ENCODE measurements at places on chromosomes 11 and 22.

GRCh38 chr11:66264914-66265313, 3.5 kb upstream of the RAB1B start:
- no peak for DNase-seq

DNA sequence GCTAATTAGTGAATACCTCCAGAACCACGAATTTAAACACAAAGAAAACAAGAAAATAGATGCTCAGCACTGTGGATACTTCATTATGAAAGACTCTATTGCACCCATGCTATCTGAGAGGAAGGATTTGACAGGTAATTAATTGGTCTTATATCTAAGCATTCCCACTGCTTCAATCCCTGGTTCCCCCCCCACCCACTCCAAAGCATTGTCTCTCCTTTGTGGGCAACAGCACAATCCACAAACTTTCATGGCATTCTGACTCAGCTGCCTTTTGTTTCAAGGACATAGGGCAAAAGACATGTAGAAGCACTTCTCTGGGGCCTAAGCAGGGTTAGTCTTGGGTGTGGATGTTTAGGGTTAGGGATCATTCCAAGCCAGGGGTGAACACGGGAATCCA, 551.4 kb downstream of the BUD13 start:
- no peak for DNase-seq

DNA sequence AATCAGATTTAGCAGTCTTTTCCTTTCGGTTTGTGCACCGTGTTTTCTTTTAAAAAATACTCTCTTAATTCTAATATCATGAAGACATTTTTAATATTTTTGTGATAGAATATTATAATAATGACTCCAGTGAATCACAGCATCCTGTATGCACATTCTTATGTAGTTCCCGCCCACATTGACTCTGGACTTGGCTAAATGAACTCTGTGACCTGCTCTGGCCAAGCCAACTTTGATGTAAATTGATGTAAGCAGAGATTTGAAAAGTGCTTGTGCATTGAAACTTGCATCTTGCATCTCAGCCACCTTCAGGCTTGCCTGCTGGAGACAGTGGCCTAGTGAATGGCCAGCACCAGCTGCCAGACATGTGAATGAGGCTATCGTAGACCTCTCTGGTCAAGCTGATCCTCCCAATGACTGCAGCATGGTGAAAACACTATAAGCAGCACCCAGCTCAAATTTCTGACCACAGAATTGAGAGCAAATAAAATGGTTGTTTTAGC, 29.2 kb upstream of the PGM2L1 start:
- no peak for DNase-seq

DNA sequence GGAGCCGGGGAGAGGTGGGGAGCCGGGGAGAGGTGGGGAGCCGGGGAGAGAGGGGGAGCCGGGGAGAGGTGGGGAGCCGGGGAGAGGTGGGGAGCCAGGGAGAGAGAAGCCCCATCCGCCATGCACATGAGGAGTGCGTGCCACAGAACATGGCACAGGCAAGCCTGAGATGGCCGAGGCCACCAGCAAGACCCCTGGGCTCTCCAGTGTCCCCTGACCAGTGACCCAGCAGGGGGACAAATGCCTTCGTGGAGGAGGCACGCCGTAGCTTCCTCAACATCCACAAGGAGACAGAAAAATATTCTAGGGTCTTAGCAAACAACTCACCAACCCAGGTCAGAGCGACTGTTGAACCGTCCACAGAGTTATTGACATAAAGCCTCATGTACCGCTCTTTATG, 618.8 kb downstream of the TBC1D22A start:
- no peak for DNase-seq

DNA sequence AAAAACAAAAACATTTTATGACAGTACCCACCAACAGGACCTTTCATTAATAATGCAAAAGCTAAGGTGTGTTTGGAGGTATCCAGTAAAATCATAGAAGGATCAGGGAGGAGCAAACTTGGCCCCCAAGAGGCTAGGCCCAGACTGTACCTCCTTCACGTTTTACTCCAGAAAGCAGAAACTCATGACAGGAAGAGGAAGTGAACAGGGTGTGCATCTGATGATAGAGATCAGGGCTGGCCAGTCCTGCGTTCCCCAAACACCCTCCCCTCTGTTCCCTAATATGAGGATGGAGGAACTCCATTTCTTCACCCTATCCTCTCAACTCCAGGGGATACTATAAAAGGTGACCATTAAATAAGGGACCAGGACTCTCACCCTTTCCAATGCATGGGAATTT, 10.2 kb upstream of the MS4A12 start:
- DNase-seq, result no peak

- DNase-seq, result no peak
Observed at GRCh38 chr22:22752556-22753477, 108.4 kb downstream of the GGTLC2 start.

- DNase-seq, result no peak
Observed at GRCh38 chr11:59783632-59784090, 26.9 kb downstream of the MRPL16 start.

DNA sequence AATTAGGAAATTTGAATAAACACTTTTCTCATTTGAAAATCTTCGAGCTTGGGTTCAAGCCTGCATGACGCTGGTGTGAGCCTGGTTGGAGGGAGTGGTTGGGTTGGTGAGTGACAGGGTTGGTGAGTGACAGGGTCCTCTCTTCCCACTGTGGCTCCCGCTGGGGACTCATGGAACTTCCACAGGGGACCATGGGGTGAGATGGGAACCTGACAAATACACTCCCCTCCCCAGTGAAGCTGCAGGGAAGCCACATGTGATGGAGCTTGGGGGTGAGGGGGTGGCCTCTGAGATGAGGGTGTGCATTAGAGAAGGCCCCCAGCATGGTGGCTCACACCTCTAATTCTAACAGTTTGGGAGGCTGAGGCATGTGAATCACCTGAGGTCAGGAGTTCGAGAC, 66.8 kb downstream of the RTL6 start:
- DNase-seq, result no peak

DNA sequence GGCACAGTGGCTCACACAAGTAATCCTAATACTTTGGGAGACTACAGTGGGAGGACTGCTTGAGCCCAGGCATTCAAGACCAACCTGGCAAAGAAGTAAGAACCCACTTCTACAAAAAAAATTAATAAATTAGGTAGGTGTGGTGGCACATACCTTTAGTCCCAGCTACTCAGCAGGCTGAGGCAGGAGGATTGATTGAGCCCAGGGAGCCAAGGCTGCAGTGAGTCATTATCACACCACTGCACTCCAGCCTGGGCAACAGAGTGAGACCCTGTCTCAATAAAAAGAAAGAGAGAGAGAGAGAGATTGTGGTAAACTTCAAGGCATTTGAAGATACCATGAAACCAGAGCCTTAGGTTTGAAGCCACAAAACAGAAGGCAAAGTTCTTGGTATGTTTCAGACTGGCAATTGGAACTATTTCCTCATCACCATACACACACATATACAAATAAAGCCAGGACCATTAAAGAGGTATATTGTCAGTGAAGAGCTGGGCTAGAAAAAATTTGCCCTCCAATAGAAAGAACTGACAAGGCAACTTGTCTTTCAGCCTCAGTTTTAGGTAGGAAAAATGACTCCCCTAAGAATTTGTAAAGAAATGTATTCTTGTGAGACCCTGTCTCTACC, 24.6 kb upstream of the B3GNT6 start:
- DNase-seq, result no peak

DNA sequence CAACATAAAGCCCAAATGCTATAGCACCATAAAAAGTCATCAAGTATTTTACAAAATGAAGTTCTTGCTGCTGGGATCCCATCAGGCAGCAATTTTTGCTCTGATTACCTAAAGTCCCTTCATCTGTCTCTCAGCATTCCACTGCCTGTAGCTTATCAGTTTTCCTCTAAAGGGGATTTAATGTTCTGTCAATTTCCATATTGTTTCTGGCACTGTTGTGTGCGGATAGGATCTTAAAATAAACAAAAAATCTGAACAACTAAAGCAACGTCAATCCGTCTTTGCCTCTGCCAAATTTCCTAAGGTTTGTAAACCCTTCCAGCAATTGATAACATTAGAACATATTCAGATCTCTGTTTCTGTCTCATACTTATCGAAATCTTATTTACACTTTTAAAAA, 1126.3 kb upstream of the RAG2 start:
- no peak for DNase-seq

DNA sequence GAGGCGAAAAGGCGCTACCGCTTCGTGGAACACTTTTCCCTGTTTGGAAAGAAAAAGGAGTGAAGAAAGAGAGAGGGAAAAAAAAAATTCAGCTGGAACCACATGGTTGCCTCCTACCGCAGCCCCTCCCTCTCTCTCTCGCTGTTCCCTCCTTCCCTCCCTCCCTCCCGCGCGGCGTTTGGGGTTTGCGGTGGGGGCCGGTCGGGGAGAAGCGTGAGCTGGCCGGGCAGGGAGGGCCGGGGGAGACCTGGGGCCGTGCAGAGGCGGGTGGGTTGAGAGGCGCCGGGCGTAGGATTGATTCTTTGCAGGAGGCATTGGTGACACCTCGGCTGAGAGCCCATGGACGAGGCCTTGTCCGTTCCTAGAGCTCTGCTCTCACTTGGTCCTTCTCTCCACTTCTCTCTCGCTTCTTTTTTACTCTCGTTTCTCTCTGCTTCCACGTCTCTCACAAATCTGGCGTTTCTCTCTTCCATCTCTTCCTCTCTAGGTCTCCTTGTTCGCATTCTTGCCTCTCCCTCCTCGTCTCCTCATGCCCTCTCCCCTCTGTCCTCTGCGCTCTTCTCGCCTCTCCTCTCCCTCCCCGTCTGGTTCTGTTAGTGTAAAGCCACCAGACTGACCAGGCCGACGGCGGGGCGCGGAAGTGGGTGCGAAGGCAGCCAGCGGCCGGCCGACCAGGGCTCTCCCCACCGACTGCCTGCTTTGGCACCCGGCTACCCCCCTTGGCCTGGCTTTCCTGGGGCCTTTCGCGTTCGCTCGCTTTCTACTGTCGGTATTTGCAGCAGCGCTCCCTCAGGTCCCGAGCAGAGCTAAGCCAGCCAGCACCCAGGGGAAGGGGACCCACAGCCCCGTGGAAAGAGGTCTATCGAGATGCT, at the start of gene CLMP:
Gene CLMP (minus strand): TSS at position 61 of the 872 bp plus-strand sequence. CDS start 308 bp downstream, outside the sequence.
- DNase-seq, result peak; percentile 22

DNA sequence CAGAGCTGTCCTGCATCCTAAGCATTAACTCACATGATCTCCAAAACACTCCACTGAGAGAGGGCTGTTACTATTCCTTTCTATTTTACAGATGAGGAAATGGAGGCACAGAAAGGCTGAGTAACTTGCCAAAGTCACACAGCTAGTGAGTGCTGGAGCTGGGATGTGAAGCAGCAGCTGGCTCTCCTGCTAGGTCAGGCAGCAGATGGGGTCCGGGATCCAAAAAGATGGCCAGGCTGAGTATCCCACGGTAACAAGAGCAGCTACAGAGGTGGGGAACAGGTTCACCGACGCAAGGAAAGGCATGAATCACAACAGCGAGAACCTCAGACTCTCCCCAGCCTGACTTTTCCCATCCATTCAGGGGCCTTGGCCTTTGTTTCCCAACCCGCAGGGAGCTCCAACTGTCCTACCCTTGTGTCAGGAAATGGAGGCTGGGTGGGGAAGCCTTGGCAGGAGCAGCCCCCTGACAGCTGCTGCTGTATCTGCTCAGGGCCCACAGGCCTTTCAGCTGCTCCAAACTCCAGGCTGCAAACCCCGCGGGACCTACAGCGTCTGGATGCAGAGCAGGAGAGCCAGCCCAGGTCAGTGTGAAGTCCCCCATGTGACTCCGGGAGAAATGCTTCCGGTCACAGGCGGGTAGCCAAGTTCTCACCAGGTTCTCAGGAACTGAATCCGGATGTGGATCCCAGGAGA, 29.5 kb downstream of the DKK3 start:
- DNase-seq, result no peak

DNA sequence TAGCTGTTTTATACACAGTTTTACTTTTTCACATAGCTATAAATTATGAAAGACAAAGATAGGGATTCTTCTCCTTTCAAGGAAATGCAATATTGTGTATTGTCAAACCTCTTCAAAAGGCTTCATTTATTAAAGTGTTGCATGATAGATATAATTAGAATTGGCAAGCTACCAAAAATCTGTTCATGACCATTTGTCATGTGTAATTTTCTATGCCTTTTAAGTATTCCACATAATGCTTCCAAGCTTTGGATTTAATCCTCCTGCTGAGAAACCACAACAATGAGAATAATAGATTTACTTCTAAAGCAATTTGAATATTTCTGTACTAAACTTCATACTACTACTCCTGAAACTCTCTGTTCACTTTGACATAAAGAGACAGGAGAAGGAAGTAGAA, 403.2 kb upstream of the CCDC179 start:
- DNase-seq, result no peak

- no peak for DNase-seq
Observed at GRCh38 chr11:29231991-29232390, 784.8 kb downstream of the KCNA4 start.

DNA sequence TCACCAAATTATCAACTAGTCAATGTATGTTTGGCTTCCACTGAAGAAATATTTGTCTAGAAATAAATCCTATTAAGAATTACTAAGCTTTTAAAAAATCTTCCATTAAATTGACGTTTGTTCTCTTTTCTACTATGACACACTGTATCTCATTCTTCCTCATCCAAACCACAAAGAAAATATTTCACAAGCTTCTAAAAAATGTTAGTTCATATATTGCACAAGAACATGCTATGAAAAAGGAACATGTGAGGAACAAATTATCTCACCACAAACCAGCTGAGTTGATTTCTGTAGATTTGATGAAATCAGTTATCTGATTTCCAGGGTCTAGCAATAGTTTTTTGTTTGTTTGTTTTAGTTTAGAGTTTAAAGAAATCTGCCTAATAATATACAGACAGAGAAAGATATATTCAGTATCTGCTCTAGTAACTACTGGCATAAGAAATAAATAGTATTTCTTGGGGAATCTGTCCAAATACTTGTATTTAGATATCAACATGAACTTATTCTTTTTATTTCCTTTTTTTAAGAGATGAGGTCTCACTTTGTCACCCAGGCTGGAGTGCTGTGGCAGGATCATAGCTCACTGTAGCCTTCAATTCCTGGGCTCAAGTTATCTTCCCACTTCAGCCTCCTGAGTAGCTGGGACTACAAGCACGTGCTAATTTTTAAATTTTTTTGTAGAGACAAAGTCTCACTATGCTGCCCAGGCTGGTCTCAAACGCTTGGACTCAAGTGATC, 161.7 kb downstream of the ATG16L2 start:
- DNase-seq, result no peak

DNA sequence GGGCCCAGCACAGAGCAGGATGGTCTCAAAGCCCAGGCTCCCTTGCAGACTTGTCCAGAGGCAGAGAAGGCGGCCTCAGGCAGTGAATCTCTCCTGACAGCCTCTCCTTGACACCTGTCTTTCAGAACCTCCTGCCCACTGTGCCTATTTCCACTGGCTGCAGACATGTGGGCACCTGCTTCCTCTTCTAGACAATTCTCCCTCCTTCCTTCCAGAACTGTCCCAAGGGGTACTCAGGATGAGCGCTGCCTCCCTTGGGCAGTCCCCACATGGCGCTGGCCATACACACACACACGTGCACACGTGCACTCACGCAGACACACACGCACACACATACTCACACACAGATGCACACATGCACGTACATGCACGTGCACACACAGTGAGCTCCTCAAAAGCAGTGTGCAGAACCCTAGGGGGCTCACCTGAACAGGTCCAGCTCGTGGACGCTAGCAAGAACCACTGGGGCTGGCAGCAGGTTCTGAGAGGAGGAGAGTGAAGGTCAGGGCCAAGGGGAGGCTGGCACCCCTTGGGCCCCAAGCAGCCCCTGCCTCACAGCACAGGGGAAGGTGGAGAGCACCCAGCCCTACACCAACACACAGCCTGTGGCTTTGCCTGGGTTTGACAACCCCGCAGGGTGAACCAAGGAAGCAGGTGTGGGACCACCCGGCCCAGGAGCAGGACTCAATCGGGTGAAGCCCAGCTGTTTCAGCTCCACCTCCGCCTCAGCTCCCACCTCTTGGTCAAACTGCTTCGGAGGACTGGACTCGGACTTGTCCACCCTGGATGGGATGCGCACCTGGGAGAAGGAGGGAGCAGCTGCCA, 8.1 kb upstream of the PLXNB2 start:
- DNase-seq, result no peak

- no peak for DNase-seq
Observed at GRCh38 chr11:113077379-113077778, 116.2 kb downstream of the NCAM1 start.
